ENCODE measurements at places on chromosomes 2 and 18. TPM values are rescaled to one million over a fixed set of nuclear protein-coding genes. Genes with fewer than 3 reads are reported as not detected.

SLC1A4 gene
- 13.9 TPM for total RNA-seq

LTBP1 gene
- 107 TPM for total RNA-seq

DNA sequence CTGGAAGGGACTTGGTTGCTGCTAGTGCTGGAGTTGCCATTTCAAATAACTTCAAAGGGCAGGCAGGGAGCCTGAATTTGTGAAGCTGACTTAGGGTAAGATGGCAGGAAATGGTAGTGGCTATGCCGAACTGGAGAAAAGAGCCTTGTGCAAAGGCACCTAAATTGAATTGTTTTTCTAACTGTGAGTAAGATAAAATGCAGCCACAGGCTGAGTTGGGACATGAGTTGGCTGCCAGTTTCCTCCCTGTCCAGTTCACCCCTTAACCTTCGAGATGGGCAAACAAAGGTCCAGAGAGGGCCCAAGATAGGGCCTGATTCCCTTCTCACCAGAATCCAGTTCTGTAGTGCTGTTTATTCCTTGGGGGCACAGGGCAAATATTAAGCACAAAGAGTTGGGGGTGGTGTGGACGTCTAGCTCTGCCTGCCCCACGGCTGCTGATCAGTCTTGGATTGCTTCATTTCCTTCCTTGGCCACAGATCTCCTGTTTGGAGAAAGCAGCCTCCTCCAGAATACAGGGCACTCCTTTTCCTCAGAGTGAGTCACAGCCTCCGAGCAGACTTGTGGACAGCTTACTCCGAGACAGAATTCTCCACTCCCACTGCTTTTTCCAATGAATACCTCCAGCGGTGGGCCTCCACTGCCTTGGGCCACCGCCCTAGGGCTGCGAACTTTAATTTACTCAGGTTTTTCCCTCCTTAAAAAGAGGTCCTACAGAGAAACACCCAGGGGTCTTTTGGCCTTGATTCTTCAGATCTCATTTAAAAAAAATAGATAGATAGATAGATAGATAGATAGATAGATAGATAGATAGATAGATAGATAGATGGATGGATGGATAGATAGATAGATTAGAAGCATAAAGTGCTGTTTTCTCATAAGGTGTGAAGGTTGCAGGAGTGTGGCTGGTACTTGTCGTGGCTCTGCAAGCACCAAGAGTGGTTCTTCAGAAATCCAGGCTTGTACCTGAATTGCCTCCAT is 18.4 kb upstream of the SLC20A1 start:
- DNase-seq: peak; percentile 95

GRCh38 chr2:39494784-39495251 is 57.7 kb upstream of the MAP4K3 start:
- peak; percentile 92 for DNase-seq

GRCh38 chr2:222653280-222653679 is 2.6 kb downstream of the FARSB start:
- DNase-seq: no peak

DNA sequence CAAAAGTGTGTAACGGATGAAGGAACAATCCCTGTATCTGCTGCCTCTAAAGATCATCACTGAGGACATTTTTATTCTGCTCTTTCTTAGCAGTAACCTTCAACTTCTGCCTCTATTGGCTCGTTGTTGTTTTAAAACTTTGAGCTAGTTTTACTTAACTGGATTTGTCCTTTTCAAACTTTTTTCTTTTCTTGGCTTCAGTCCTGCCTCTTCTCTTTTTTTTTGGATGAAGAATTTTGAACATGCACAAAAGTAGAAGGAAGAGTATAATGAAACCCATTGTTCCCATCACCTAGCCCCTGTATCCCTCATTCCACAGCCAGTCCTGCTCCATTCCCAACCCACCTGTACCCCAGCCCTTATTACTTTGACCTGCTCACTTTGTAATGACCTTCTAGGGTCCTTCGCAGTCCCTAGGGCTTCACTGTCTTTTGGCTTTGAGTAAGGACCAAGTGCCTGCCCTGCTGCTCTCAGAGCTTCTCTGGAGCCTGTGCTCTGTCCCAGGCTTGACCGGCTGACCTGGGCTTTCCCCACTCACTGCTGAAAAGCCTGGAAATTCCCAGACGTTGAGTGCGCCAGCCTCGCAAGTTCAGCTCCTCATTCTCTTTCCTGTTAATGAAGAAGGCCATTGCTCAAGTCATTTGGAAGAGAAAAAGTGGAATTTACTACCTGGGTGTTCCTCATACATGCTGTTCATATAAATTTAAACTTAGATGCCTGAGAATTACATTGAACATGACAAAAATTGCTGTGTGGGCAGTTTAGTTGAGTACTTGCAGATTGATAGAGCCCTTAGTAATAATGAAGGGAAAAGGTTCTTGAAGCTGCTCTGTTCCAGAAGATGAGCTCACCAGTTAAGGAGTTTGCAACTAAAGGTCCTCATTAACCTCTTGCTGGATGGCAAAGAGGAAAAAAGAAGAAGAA is 149.3 kb upstream of the ALPP start:
- DNase-seq: peak; percentile 37

All from endothelial cell of umbilical vein (primary cell).